ENCODE measurements at places on chromosomes 13 and 19.
A peak's percentile ranks its signal among the peaks of the same experiment; 100 is the strongest.

- DNase-seq = no peak
These were observed 8.3 kb upstream of the TLE6 start for GRCh38 chr19:2969104-2969504.

DNA sequence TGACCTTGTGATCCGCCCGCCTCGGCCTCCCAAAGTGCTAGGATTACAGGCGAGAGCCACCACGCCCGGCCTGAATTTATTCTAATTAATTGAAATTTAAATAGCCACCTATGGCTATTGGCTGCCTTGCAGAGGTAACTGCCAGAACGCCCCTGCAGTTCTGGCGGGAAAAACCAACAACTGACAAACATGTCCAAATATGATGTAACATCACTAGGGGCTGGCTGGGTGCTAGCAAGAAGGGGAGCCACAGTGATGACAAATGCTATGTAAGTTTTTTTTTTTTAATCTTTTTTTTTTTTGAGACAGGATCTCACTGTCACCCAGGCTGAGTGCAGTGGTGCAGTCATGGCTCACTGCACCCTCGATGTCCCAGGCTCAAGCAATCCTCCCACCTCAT lies 12.9 kb downstream of the ZSWIM9 start:
- DNase-seq = no peak

- DNase-seq = no peak
These were observed 66.7 kb downstream of the RFC3 start for GRCh38 chr13:33884531-33885220.

DNA sequence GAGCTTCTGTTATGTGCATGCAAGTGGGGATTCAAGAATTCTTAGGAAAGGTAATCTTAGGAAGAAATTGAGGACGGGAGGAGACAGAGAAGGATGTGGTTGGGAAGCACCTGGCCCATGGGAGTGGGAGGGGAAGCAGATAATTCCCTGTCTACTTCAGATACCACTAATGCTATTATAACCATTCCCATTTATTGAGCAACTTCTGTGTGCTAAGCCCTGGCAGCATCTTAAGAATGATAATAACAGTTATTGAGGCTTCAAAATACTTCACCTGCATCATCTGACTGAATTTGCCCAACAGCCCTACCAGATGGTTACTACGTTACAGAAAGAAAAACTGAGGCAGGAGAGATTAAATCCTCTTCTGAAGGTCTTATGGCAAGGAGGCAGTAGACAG lies 1.4 kb downstream of the EPS8L1 start:
- DNase-seq = no peak

DNA sequence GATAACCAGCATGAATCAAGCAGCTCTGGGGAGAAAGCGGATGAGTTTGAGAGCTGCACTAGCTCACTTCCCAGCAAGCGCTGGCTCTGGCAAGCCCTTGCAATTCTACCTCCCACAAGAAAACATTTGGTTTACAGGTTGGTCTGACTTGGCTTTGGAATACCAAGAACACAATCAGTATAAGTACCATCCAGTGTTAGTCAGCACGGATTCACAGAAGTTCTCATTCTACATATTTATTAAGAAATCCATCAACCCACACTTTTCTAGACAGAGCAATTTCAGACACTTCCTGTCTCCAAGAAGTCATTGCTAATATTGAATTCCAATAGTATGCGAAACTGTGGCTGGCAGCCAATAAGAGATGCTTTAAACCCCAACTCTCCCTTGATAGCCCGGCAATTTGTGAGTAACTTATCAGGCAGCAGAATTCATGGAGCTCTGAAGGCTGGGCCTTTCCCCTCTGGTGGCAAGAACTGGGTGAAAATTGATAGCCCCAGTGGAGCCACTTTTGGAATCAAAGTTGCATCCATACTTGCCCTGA lies 59.4 kb upstream of the WASF3 start:
- DNase-seq = no peak

GRCh38 chr13:31067416-31068118 lies 94.1 kb downstream of the HSPH1 start:
- no peak for DNase-seq

GRCh38 chr13:79767126-79767525 lies 286.2 kb downstream of the NDFIP2 start:
- no peak for DNase-seq

DNA sequence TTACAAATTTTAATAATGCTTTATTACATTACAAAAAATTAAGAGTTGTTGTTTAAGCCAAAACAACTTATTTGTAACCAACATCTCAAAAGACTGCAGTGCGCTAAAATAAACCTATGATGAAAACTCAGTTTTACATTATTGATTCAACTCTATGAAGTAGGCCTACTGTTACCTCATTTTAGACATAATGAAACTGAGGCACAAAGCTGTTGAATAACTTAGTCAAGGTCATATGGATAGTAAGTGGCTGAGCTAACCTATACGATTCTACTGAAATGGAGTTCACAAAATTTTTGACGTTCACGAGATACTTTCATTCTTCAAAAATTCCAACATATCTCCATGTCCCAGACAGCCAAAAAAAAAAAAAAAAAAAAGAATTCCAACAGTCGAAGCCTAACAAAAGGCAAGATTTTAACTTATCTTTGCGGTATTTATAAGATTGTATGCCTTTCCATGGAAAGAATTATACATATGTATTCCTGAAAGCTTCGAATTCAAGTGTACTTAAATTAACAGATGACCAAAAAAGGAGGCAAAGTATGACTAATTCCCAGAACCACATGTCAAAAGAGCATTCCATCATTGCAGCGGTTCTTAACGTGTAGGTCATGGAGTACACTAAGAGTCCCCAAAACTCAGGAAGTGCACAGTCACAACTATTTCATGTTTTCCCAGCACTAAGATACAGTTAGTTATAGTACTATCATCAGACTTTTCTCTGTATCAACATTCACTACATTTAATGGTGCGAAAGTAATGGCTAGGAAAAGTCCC lies 69.4 kb downstream of the PSPC1 start:
- DNase-seq = peak; percentile 45

DNA sequence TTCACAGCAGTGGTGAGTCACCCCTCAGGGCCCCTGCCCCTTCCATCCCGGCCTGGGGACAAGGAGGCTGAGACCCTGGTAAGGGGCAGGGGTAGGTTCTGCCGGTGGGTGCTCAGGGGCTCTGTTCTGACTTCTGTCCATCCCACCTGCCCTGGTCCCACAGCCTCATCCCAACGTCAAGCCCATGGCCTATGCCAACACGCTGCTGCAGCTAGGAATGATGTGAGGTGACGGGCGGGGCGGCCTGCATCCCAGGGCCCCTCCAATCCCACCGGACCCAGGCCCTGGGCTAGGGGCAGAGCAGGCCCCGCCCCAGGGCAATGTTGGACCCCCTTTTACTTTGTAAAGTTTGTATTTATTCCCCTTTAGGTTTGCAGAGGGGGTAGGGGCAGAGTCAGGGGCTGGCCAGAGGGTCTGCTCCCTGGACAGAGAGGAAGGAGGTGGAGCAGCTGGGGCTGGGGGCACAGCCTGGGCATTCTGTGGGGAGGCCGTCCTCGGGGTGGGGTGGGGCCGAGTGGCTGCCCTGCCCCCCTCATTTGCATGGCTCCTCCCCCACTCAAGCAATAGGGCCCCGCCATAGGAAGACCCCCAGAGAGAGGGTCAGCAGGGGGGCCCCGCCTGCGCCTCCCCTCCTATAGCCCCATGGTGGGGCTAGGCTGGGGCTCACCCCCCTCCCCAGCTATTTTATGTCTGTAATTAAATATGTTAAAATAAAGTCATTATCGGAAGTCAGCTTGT lies 23.1 kb downstream of the CCDC8 start:
- DNase-seq = no peak

- no peak for DNase-seq
These were observed 2020.1 kb upstream of the PCDH20 start for GRCh38 chr13:63435667-63436324.

GRCh38 chr13:19834704-19835103 lies 28.7 kb downstream of the ZMYM5 start:
- DNase-seq = no peak

GRCh38 chr13:21371011-21371410 lies 88.1 kb downstream of the ZDHHC20 start:
- no peak for DNase-seq

GRCh38 chr13:99376924-99377323 lies 69.7 kb upstream of the GPR183 start:
- DNase-seq = no peak

- DNase-seq = no peak
These were observed 348.3 kb downstream of the UQCRFS1 start for GRCh38 chr19:28864577-28865042.

- peak; percentile 47 for DNase-seq
These were observed 11.5 kb downstream of the S1PR2 start for GRCh38 chr19:10219678-10220077.

GRCh38 chr19:31548941-31549340 lies 199.7 kb upstream of the TSHZ3 start:
- DNase-seq = peak; percentile 10

DNA sequence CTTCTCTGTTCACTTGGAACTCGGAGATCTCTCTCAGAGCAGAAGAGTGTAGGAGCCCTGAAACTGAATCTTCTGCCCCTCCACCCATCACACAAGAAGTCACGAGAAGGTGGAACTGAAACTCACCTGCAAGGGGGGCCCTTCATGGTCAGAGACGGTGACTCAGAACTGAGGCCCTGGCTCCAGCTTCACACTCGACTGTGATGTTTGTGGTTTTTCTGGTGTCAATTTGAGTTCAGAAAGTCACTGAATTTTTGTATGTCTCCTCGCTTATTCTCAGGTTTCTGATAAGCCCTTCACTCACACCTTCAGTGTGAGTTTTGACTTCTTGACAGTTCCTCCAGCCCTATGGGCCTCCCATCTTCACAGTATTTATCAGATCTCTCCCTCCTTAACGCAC lies 23.1 kb downstream of the SIGLEC5 start:
- no peak for DNase-seq

GRCh38 chr13:42600943-42601342 lies 27.0 kb downstream of the TNFSF11 start:
- DNase-seq = no peak

Data from inflammatory macrophage (primary cell).